ENCODE measurements at places on chromosomes 2 and 18.
A peak's percentile ranks its signal among the peaks of the same experiment; 100 is the strongest.

DNA sequence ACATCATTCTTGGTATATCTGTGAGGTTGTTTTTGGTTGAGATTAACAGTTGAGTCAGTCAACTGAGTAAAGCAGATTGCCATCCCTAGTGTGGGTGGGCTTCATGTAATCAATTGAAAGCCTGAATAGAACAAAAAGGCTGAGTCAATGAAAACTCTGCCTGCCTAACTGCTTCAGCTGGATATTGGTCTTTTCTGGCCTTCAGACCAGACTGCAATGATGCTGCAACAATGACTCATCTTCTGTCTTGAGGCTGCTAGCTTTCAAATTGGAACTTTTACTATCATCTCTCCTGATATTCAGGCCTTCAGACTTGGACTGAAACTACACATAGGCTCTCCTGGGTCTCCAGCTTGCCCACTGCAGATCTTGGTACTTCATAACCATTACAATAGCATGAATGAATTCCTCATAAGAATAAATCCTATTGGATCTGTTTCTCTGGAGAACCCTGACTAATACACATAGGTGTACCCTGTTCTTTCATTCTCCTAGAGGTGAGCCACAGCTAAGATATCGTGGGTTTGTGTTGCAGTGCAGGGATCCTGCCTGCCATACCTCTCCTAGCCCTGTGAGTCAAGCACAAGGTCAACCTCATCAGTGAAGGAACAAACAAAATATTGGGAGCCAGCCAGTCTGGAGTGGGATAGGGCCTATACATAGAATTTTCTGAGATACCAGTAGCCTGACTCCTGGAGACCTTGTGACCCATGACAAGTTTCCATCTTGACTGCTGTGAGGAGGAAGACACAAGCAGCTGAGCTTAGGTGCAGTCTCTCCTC is 473.8 kb downstream of the DCC start:
- DNase-seq = no peak
- no peak overlapping the region for H3K4me3 ChIP-seq
- no peak overlapping the region for H3K27ac ChIP-seq

DNA sequence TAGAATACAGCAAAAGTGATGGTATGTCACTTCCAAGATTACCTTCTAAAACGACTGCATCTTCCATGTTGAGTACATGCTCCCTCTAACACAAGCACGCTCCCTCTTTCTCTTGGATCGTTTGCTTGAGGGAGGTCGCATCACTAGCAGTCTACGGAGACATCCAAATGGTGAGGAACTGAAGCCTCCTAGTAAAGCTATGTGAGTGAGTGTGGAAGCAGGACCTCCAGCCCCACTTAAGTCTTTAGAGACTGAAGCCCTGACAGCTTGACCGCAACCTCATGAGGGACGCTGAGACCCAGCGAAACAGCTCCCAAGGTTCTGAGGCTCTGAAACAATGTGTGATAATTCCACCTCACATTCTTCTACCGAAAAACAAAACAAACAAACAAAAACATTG is 486.7 kb upstream of the GCFC2 start:
- no peak overlapping the region for H3K4me3 ChIP-seq
- H3K27ac ChIP-seq = no peak overlapping the region
- no peaks in the 10 kb centered on the region for H3K36me3 ChIP-seq
- no peaks in the 10 kb centered on the region for H3K27me3 ChIP-seq

- H3K27ac ChIP-seq = no peak overlapping the region
- H3K4me3 ChIP-seq = no peak overlapping the region
- no peak for DNase-seq
- H3K4me1 ChIP-seq = peaks cover 4% of the 10 kb centered on the region
- no peaks in the 10 kb centered on the region for H3K36me3 ChIP-seq
- H3K27me3 ChIP-seq = no peaks in the 10 kb centered on the region
These were observed 481.0 kb downstream of the TNS1 start for GRCh38 chr2:217521820-217522219.

- no peak overlapping the region for H3K4me3 ChIP-seq
- 0 out of 2 replicates have a peak, but pooled peaks cover 2% of the 10 kb centered on the region for H3K36me3 ChIP-seq
- peaks cover 35% of the 10 kb centered on the region for H3K4me1 ChIP-seq
- H3K27ac ChIP-seq = no peak overlapping the region
These were observed 422.6 kb upstream of the ID2 start for GRCh38 chr2:8259106-8259840.

DNA sequence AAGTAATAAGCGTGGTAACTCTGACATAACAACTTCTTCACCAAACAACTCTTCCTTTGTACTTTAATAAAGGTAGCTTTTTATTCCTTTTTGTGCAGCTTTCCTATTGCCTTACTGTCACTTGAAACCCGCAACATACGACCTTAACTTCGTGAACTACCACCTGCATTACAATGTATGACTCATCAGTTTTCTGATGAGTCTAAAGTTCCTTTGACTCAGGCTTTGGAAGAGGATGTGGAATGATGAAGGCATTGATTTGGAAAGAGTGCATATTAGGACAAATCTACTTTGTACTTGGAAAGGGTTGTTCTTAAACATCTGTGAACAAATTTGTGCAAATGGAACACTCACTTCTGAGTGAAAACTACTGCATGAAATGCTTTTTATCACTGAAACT is 1012.1 kb downstream of the TMEM182 start:
- no peaks in the 10 kb centered on the region for H3K27me3 ChIP-seq
- no peaks in the 10 kb centered on the region for H3K4me1 ChIP-seq
- no peak overlapping the region for H3K27ac ChIP-seq
- DNase-seq = peak; percentile 15

GRCh38 chr2:79622508-79622907 is 109.7 kb downstream of the CTNNA2 start:
- no peaks in the 10 kb centered on the region for H3K36me3 ChIP-seq
- H3K4me1 ChIP-seq = no peaks in the 10 kb centered on the region
- H3K27ac ChIP-seq = no peak overlapping the region

DNA sequence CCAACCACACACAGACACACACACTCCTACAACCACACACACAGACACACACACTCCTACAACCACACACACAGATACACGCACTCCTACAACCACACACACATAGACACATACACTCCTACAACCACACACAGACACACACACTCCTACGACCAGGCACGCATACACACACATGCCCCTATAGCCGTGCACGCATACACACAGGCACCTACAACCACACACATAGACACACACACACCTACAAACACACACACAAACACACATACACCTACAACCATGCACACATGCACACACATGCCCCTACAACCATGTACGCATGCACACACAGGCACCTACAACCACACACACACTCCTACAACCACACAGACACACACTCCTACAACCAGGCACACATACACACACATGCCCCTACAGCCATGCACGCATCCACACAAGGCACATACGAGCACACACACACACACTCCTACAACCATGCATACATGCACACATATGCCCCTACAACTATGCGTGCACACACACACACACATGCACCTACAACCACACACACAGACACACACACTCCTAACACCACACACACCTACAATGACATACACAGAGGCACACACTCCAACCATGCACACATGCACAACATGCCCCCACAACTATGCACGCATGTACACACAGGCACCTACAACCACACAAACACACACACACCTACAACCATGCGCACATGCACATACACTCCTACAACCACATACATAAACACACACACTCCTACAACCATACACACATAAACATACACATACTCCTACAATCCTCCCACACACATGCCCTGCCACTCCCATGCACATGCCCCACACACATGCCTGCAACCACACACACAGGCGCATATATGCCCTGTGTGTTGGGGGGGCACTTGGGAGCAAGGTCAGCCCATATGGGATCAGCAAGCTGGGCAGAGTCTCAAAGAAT is 19.1 kb upstream of the TEX51 start:
- H3K36me3 ChIP-seq = no peaks in the 10 kb centered on the region
- no peak for DNase-seq
- no peaks in the 10 kb centered on the region for H3K4me1 ChIP-seq

GRCh38 chr2:29920130-29920577 is 1.2 kb downstream of the ALK start:
- peaks cover 7% of the 10 kb centered on the region for H3K4me1 ChIP-seq
- H3K36me3 ChIP-seq = no peaks in the 10 kb centered on the region
- peak overlapping the region; percentile 74 for H3K4me3 ChIP-seq
- peaks cover 40% of the 10 kb centered on the region for H3K27me3 ChIP-seq

DNA sequence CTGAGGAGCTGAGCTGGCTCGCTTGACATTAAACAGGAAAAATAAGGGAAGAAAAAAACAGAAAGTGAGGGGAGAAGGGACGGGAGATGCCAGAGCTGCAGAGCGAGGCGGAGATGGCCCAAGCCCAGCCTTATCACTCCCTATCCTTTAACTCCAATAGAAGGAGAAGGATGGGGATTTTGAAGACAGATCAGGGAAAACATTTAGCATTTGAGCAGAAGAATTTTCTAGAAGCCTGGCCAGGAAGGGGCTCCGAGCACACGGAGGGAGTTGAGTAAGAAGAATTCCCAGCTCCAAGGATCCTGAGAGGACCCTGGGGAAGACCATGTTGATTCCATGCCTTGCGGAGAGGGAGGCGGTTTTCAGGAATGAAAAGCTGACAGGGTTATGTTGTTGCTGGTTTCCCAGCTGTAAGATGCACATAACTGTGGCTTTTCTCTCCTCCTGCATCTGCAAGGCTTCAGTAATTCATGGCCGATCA is 35.6 kb downstream of the TWIST2 start:
- no peak for DNase-seq
- H3K4me1 ChIP-seq = no peaks in the 10 kb centered on the region
- no peak overlapping the region for H3K4me3 ChIP-seq
- no peak overlapping the region for H3K27ac ChIP-seq
- no peaks in the 10 kb centered on the region for H3K36me3 ChIP-seq
- H3K27me3 ChIP-seq = no peaks in the 10 kb centered on the region

DNA sequence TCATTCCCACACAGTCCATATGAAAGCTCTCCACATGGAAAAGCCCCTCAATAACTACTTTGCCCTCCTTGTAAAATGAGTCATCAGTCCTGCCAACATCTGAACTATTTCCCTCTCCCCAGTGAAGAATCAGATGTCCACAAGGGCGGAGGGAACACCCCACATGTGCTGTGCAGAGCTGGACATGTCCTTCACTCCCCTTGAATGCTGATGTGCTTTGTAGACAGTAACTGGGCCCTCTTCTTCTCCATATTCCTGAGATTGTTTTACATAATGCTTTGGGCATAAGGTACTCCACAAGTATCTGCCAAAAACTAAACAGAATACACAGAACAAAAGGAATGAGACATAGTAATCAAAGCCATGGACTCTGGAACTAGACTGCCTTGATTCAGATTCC is 879.4 kb downstream of the BCL11A start:
- no peak overlapping the region for H3K4me3 ChIP-seq
- H3K27ac ChIP-seq = no peak overlapping the region
- H3K4me1 ChIP-seq = no peaks in the 10 kb centered on the region
- no peak for DNase-seq
- no peaks in the 10 kb centered on the region for H3K27me3 ChIP-seq

DNA sequence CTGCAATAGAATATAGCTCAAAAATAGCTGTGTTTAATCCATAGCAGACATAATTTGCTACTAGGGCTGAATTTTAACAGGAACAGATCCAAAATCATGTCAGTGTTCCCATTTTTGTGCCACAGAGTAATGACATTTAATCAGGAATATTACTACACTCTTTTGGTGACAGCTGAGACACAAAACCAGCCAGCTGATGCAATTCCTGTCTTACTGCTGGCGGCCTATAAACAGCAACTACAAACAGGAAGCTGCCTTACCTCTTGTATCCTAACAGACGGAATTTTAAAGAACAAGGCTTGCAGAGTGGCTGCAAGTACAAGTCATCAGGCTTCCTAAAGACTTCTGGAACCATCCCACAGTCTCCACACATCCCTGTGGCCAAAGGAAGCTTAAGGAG is 218.1 kb downstream of the ZNF521 start:
- no peak for DNase-seq
- no peak overlapping the region for H3K4me3 ChIP-seq
- no peaks in the 10 kb centered on the region for H3K36me3 ChIP-seq

DNA sequence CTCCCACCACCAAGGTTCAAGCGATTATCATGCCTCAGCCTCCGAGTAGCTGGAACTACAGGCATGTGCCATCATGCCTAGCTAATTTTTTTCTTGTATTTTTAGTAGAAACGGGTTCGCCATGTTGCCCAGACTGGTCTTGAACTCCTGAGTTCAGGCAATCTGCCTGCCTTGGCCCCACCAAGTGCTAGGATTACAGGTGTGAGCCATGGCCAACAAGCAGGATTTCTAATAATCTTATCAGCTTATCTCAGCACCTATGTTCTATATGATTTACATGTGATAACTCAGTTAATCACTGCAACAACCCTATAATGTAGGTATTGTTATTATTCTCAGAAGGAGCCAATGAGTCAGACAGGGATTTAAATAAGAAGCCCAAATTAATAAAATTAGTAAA is 80.3 kb downstream of the GORASP2 start:
- no peaks in the 10 kb centered on the region for H3K27me3 ChIP-seq
- H3K4me1 ChIP-seq = no peaks in the 10 kb centered on the region
- DNase-seq = no peak

- no peaks in the 10 kb centered on the region for H3K4me1 ChIP-seq
- H3K27ac ChIP-seq = no peak overlapping the region
- no peak overlapping the region for H3K4me3 ChIP-seq
- DNase-seq = no peak
These were observed 25.9 kb downstream of the HS1BP3 start for GRCh38 chr2:20624884-20625485.

- no peaks in the 10 kb centered on the region for H3K36me3 ChIP-seq
- no peaks in the 10 kb centered on the region for H3K4me1 ChIP-seq
- no peaks in the 10 kb centered on the region for H3K27me3 ChIP-seq
- no peak overlapping the region for H3K27ac ChIP-seq
These were observed 84.9 kb downstream of the CMPK2 start for GRCh38 chr2:6780765-6781274.

DNA sequence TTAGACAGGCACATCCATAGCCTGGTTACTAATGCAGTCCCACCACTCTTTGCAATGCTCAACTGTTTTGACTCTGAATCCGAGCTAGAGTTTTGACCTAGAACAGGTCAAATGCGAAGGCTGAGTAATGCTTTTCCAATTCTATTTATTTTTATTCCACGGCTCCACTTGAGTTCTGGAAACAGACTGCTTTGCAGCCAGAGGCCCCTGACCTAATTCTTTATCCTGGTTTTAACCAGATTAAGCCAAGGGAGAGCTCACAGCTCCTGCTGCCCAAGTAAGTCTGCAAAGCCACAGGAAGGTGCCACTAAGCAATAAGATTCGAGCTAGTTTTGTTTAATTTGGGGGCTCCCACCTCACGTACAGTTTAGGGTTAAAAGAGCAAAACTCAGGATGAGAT is 51.4 kb downstream of the MREG start:
- no peaks in the 10 kb centered on the region for H3K36me3 ChIP-seq
- no peaks in the 10 kb centered on the region for H3K4me1 ChIP-seq
- no peak for DNase-seq

All from GM23338 (cell line).